ENCODE measurements at places on chromosomes 11 and 22. TPM values are rescaled to one million over a fixed set of nuclear protein-coding genes. Genes with fewer than 3 reads are reported as not detected.

The APOL5 gene
- total RNA-seq: not detected

The TENM4 gene
- 192 TPM for total RNA-seq

The PKDREJ gene
- under 0.01 TPM for total RNA-seq

The FDXACB1 gene
- 8.1 TPM for total RNA-seq

The RAB38 gene
- total RNA-seq: 0.63 TPM

Data from parietal lobe (tissue), 2 donors.